ENCODE measurements at places on chromosomes 2 and 18.

DNA sequence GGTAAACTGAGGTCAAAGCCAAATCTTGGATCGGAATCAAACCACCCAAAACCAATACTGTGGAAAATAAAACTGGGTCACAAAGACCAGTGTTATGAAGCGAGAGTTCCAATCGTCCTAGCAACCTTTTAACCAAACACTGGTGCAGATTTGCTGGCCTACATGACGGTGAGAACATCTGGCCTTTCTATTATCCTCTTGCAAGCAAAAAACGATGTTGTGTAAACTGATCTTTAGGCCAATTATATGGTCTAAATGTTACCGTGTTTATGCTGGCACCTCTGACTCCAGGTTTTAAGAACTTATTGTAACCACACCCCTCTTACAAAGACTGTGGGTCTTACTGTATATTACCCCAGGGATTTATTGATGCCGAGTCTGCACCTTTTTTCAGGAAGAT lies 145.9 kb downstream of the GFPT1 start:
- DNase-seq = no peak

DNA sequence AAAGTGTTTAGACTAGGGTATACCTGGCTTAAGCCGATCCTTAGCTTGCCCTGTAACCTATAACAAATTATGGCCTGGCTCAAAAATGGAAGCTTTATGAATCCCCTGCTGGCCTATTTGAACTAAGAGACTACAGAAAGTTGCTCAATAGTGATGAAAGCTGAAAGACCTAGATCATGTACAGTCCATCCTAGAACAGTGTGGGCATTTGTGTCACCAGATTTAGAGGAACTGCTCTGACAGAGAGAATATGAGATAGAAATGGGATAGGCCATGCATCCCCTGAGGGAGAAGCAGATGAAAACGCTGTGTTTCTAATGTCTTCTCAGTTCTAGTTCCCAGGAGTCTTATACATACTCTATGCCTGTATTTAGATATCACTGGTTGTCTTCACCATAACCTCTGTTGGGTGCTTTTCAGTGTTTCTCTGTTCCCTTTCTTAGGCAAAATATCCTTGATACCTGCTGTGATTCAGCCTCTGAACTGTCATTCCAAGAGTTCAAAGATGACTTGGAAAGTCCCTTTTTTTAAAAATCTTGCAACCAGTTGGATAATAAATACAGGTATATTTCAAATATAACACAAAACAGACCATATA lies 246.9 kb upstream of the SLC39A10 start:
- DNase-seq = no peak

DNA sequence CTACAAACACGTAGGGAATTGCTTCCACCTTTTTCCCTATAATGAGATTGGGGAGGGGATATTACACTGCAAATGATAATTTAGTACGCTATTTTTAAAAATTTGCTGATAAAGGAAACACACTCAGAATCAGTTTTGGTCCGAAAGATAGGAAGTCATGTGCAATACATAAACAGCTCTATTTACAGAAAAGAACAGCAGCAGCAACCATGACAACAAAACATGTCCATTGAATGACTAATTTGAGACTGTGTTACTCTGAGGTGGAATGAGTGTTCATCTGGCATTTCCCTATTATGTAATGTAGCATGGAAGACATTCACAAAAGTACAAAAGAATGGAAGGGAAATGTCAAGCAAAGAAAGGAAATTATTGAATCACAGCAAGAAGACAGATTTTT lies 337.2 kb downstream of the NBAS start:
- DNase-seq = peak; percentile 88

GRCh38 chr2:221896505-221897151 lies 324.5 kb upstream of the EPHA4 start:
- DNase-seq = peak; percentile 29

DNA sequence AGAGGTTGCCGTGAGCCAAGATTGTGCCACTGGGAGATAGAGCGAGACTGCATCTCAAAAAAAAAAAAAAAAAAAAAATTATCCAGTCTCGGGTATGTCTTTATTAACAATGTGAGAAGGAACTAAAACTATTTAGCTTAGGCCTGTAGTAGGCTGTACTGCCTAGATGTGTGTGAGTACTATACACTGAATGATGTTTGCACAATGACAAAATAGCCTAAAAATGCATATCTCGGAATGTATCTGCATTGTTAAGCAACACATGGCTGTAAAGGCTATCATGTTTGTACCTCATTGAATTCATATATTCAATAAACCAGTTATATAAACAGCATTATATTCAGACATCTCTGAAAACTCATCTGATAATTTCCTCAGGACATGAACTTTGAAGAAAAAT lies 191.2 kb upstream of the SESTD1 start:
- DNase-seq = peak; percentile 29

- DNase-seq = peak; percentile 80
Measured at GRCh38 chr2:234973008-234973407, 21.2 kb downstream of the SH3BP4 start.

DNA sequence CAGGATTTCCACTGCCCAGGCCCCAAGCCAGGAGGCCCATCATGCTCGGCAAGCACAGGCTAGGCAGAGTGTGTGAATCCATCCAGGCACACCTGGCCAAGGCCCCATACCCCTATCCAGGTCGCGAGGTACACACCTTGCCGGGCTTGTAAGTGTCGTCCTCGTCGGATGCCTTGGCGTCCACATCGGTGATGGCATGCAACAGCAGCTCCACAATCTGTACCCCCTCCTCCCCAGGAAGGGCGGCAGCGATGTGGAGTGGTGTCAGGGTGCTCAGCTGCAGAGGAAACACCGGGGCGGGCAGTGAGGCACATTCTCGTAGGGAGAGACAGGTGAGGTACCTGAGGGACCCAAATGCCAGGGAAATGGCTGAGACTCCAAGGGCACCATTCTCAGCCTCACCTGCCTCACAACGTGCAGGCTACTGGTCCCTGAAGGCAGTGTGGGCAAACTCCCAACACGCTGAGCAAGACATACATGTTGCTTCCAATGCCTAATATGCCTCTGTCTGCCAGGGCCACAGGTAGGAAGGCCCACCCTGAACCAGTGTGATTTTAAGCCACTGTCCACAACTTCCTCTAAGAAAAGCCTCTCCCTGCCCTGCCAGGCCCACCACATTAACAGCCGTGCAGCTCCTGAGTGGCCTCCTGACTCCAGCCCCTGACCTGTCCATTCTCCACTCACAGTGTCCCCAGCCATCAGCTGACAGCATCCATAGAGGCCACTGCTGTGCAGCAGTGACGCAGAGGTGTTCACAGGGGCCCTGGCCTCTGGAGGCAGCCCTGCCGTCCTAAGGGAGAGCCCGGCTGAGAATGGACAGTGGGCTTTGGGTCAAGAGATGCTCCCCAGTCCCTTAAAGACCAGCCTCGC lies 44.9 kb downstream of the ANKMY1 start:
- no peak for DNase-seq

- DNase-seq = peak; percentile 37
Measured at GRCh38 chr2:20224164-20224715, 690 bp downstream of the SDC1 start.

All from ELR (cell line).